ENCODE measurements at places on chromosomes 1 and 21.

- peak; percentile 77 for DNase-seq
Observed at GRCh38 chr1:97137862-97138514, 416.4 kb downstream of the PTBP2 start.

GRCh38 chr1:64038119-64038518, 165.3 kb upstream of the UBE2U start:
- DNase-seq, result peak; percentile 35

GRCh38 chr1:8639148-8639547, 178.3 kb downstream of the RERE start:
- DNase-seq, result no peak

GRCh38 chr1:30283199-30283962, 440.0 kb downstream of the MATN1 start:
- DNase-seq, result no peak

DNA sequence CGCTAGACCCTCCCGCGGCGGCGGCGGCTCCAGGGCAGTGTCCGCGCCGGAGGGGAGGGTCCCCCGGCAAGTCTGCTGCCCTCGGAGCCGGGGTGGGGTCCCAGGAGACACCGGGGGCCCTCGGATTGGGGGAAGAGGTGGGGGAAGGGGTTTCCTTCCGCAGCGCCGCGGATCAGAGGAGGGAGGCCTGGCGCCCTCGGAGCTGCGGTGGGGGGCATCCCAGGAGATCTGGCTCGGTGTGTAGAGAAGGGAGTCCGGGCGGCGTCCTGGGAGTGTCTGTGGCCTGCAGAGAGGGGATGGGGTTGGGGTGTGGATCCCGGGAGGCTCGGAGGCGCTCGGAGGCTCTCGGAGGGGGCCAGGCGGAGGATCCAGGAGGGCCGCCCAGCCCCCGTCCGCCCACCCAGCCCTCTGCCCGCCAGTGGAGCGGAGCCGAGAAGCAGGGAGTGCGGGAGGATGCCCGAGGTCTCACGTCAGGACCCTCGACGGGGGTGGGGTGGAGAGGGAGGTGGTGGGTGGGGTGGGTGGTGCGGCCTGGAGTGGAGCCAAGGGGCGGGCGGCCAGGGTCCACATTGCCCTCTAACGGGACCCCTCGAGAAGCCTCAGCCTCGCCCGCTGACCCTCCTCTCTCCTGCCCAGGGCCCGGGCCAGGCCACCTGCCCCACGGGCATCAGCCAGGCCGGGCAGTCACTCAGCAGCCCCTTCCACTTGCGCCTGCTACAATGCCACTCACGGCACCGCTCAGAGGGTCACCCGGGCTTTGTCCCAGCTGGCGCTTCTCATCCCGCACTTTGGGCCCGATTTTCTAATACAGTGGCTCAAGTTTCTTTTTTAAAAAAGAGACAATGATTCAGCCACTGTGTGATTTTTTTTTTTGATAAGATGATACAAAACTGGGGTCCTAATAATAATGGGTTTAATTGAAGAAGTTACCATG, 60.2 kb upstream of the ARHGEF16 start:
- no peak for DNase-seq

DNA sequence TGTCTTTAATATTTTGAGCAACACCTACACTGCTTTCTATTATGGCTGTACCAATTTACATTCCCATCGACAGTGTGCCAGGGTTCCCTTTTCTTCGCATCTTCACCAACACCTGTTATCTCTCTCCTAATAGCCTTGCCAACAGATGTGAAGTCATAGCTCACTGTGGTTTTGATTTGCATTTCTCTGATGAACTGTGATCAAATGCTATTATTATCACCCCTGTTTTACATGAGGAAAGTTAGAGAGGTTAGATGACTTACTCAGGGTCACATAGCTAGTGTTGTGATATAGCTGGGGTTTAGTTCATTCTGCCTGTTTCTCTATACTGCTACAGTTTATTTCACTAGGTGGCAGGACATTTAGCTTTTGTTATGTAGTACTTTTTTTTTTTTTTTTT, 204.1 kb downstream of the FMN2 start:
- no peak for DNase-seq

GRCh38 chr1:204889681-204890383, 19.2 kb downstream of the NFASC start:
- DNase-seq, result peak; percentile 40

DNA sequence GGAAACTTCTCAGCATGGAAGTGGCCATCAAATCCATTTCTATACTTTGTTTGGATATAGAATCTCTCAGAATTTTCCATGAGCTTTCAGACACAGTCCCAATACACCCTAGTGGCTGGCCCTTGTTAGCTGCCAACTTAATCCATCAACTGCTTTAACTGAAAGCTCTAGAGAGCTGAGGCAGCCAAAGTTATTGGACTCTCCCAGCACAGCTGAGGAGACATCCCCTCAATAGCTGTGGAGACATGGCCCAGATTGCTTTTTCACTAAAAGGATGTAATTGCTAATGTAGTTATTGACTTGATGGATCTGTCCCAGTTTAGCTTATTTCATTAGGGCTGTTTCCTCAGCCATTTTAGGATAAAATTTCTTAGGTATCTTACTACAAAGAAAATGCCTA, 94.8 kb upstream of the PRMT6 start:
- no peak for DNase-seq

- DNase-seq, result peak; percentile 78
Observed at GRCh38 chr1:115063228-115063901, 25.9 kb downstream of the TSPAN2 start.

DNA sequence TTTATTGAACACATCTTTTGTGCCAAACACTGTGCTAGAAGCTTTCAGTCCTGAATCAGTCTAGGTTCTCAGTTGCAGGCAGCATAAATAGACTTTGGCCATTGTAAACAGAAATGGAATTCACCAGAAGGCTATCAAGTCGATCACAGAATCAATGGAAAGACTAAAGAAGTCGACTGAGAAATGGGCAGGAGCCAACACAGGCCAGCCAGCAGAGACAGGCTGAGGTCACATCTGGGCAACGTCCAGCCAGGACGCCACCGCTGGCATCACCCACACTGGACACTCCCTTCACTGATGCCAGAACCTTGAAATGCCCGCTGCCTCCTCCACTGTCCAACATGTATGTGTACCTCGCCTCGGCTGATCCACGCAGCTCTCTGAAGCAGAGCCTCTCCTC, 5.5 kb upstream of the CNTN2 start:
- DNase-seq, result no peak

DNA sequence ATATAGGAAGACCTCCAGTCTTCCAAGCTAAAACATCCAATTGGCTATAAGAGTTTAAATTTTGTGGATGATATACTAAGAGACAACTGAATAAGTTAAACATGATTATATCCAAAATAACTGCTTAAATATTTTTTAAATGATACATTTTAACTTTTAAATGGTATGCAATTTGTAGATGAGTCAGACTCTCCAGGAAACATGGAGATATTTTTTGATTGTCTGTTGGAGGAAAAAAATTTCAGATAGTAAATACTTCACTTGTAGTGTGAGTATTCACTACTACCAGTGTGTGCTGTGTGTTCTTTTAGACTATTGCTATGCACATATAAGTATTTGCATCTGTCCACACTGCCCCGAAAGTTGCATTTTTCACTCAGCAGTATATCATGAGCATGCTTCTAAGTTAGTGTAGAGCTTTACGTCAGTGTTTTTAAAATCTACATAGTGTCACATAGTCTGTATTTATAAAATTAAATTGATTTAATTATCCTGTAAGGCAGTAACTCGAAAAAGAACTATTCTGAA, 91.1 kb downstream of the USP25 start:
- no peak for DNase-seq

- DNase-seq, result no peak
Observed at GRCh38 chr21:26457817-26458216, 115.3 kb downstream of the CYYR1 start.

DNA sequence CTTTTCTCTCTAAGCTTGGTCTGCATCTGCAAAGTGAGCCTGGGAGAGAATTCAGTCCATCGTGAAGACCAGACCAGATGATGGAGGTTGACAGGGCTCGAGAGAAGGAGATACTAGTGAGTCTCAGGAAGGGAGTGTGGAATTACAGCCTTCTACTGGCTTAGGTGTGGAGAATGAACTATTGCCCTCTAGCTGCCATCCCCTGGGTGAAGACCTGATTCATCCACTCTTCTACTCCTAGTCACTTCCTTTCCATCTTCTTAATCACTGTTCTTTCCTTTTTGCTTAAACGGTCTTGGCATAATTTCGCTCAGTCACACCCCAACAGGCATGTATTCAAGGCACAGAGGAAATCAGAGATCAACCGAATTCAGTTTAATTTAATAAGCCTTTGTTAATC, 34.0 kb upstream of the HSD17B7 start:
- DNase-seq, result peak; percentile 46

DNA sequence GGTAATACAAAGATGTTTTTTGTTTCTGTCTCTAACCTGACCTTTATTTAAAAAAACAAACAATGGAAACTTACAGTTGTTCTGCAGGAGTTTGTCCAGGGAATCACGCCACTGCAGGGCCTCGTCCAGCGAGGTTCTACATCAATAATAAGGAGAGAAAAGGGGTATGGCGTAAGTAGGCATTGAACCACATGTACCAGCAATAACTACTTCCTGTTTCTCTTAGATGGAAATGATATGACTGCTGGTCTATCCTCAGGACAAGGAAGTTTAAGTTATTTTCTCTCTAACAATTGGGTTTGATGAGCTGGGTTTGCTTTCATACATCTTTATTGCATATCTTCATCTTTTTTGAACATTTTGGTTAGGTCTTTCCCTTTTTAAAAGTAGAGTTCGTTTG, 40.9 kb downstream of the RGS5 start:
- no peak for DNase-seq

DNA sequence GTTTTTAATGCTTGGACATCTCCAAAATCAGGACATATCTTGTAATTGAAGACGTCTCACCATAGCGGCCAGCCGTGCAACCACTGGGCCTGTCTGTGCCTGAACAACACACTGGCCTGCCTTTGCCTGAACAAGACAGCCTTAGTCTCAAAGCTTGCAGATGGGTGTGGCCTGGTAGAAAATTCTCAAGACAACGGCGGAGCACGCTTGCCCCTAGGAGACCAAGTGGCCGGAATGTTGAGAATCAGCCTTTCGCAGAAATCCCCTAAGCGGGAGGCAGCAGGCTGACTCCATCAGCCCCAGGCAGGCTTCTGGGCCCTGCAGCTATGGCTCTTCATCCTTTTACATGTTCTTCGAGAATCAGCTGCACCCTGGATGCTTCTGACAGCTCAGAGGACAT, 98.0 kb upstream of the C1orf174 start:
- DNase-seq, result no peak

DNA sequence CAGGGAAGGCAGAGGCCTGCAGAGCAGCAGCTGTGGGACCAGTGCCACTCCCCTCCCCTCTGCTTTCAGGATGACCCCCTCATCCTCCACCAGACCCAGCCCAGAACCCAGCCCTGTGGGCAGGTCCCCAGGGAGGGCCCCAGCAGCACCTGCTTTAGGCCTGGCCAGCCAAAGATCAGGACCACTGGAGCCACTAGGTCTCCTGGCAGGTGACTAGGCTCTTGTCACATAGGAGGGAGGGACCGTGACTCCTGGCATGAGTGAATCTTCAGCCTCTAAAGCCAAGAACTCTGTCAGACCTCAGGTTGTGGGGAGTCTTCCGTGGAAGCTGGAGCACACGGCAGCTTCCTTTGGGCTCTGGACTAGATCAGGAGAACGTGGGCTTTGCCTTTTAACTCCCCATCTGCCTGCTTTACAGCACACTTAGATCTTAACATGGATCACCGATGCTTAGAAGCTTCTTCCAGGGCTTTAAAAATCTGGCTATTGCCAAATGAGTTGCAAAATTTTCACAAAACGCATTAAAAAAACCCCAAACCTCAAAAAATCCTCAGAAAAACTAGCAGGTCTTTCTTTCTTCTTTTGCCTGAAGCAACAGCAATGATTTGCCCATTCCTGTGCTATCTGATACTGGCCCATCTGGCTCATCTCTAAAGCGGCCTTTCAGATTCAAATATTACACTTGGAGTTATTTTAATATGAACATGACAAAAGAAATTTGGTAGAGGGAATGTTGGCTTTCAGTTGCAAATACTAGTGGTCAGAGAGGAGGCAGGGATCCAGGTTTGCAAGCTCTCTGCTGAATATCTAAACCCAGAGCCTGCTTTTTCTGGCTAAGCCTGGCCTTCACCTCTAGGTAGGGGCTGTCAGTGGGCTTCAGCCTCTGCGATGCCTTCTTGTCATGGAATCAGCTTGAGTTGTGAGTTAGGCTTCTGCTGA, 235.2 kb downstream of the SDCCAG8 start:
- DNase-seq, result no peak

GRCh38 chr21:41579692-41580091, 71.7 kb upstream of the TMPRSS2 start:
- DNase-seq, result no peak

DNA sequence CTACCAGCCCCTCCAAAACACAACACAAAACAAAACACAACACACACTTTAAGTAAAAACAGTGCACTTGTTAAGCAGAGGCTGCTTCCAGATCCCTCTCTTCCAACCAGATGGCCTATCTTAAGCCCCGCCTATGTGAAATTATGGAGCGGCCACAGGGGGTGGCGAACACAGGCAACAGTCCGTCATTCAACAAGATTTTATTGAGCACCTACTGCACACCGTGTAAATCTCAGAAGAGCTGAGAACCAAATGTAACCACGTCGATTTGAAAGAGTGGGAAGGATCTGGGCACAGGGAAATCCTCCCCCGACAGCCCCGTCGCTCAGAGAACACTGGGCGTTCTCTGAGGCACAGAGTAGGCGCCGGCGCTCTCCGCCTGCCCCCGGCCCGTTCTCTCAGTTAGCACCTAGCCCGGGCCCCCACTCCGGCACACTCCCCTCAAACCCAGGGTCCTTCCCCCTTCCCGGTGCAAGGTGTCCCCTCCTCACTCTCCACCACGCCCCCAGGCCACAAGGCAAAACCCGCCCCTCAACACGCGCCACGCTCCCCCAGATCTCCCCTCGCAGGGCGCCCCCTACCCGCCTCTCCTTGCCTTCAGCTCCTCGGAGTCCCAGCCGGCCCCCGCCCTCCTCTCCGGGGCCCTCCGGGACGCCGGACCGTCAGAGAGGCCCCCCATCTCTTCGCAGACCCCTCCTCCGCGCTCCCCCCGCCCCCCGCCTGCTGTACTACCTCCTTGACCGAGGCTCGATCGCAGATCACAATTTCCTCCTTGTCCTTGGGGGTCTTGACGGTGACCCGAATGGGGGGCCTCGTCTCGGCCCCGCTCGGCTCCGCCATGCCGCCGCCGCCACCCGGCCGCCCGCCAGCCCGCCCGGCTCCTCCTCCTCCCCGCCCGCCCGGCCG, 483 bp downstream of the UBQLN4 start:
- DNase-seq, result peak; percentile 68

DNA sequence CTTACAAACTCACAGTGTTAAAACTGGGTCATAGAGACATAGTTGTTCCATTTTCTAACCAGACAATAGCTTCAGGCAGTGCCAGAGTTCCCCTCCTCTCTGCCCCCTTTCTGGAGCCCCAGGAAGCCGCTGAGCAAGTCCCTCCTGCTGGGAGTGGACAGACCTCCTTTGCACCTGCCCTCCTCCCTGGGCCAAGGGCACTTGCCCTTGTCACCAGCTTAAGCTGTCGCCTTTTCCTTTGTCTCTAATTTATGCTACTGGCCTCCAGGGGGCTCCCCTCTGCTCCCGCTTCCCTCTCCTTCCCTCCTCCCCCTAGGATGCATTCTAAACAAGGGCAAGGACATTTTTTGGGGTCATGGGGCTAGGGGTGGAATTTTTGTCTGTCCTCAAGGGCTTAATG, 182.4 kb downstream of the MIS18A start:
- DNase-seq, result no peak

Data from Daoy (cell line).